ENCODE measurements at places on chromosomes 16 and 17.
A peak's percentile ranks its signal among the peaks of the same experiment; 100 is the strongest.

GRCh38 chr16:49754495-49755312 lies 101.2 kb downstream of the ZNF423 start:
- no peak for DNase-seq

- DNase-seq, result no peak
These were observed 210.1 kb upstream of the HS3ST4 start for GRCh38 chr16:25481636-25482035.

GRCh38 chr16:19645557-19645981 lies 72.5 kb downstream of the KNOP1 start:
- no peak for DNase-seq

DNA sequence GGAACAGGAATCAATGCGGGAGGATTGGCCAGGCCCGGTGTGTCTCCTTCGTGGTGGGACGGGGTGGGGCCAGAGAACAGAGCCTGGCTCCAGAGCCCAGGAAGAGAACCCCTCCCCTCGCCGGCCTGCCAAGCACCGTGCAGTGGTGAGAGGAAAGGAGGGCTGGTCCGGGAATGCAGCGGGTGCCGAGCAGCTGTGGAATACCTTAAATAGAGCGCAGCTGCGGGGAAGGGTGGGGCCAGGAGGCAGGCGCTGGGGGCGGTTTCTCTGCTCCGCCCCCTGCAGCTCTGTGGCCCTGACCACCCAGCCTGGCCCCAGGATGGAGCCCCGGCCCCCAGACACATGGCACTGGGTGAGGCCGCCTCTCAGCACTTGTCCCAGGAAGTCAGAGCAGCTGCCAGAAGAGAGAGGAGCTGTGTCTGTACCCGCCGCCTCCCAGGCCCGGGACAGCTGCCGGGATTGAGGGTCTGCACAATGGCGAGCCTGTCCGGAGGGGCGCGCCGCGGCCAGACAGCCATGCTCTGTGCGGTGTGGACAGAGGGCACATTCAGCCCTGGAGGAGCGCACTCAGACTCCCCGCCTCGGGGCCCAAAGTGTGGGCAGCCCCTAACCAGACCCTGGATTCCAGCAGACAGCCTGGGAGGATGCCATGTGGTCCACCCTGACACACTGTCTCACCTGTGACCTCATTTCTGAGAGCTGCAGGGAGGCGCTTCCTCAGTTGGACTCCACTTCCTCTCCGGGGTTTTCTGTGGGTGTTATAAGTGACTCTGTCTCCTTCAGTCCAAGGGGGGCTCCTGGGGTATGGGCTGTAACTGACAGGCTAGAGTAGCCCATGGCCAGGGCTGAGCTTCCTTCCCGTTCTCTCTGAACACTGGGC lies 268.8 kb downstream of the SEC14L1 start:
- DNase-seq, result no peak

GRCh38 chr17:80942423-80943345 lies 49.0 kb upstream of the CHMP6 start:
- DNase-seq, result no peak

GRCh38 chr17:2192367-2193057 lies 111.1 kb downstream of the SMG6 start:
- peak; percentile 50 for DNase-seq

DNA sequence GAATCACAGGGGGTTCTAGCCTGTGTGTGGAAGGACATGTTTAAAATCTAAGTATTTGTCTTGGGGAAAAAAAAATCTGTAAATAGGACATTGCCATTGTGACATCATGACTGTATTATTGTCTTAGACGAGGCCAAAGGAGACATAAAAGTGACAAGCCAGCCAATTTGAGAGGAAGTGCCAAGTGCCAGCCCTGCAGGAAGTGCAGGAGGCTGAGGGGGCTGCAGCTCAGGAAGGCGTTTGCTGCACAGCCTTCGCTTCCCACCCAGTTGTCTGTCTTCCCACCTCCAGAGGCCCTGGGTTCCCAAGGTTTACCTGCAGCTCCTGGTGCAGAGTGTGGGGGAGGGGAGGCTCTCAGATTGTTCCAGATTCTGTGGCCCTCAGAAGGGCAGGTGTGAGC lies 1.3 kb downstream of the ADCY7 start:
- peak; percentile 40 for DNase-seq

- no peak for DNase-seq
These were observed 4.6 kb upstream of the TEDC2 start for GRCh38 chr16:2455081-2455845.

DNA sequence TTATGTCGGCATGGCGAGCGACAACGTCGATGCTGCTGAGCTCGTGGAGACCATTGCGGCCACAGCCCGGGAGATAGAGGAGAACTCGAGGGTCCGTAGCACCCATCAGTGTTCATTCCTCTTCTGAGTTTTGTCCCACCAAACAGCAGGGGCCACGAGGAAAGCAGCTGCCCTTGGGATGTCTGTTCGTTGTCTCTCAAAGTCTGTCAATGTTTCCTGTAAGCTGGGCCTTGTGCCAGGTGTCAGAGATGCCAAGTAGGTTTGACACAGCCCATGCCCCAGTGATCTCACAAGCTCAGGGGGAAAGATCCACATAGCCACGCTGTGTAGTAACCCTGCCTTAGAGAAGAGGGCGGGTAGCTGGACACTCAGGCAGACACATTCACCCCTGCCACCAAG lies 22.6 kb downstream of the NTAN1 start:
- no peak for DNase-seq

DNA sequence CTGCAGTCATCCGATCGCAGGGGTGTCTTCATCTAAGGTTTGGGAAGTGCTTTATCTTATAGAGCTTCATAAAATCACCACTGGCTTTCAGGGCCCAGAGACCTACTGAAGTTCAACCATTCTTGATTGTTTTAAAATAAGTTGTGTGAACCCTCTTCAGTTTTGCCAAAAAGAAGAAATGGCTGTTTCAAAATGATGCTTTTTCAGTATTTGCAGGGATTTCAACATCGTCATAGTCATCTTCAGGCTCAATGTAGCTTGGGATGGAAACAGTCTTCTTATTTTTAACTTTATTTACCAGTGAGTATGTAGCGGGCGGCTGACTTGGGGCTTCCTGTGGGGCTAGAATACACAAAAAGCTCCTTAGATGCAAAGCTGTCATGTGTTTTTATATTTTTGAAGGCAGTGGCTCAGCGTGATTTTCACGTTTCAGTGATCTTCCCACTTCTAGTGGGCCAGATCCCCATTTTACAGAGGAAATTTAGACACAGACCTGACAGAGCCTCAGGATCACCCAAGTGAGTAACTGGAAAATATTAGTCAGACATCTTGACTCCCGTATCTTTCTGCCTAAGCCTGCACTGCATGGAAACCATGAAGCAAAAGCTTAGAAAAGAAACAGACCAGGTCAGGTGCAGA lies 19.1 kb upstream of the ZNF594 start:
- DNase-seq, result no peak

GRCh38 chr16:57007050-57007449 lies 17.7 kb downstream of the NLRC5 start:
- no peak for DNase-seq

DNA sequence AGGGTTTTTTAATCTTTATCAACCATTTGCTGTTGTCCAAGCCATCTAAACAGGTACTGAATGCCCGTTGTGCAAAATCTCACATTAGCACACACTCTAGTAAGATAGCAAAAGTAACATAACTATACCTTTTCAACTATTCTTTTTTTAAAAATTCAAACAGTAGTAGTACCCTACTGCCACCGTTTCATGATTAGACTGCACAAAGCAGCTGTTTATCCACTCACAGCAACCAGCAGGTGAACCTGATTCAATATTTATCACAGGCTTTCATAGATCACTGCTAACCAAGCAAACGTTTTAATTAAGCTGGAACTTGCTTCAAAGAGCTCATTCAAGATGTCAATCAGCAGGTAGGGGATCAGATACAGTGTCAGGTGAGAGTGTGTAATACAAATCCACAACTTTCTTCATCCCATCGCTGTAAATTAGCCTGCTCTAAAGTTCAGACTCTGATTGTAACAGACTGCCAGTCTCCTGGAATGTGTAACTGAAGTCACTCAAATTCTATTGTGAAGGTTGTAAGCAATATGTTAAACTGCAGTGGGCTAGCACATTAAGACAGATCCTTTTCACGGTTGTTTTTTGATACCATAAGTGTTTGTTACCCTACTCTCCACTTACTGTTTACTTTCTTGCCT lies 47.3 kb downstream of the BRIP1 start:
- DNase-seq, result no peak

- DNase-seq, result no peak
These were observed 367.4 kb downstream of the HAPSTR1 start for GRCh38 chr16:9458816-9459215.

DNA sequence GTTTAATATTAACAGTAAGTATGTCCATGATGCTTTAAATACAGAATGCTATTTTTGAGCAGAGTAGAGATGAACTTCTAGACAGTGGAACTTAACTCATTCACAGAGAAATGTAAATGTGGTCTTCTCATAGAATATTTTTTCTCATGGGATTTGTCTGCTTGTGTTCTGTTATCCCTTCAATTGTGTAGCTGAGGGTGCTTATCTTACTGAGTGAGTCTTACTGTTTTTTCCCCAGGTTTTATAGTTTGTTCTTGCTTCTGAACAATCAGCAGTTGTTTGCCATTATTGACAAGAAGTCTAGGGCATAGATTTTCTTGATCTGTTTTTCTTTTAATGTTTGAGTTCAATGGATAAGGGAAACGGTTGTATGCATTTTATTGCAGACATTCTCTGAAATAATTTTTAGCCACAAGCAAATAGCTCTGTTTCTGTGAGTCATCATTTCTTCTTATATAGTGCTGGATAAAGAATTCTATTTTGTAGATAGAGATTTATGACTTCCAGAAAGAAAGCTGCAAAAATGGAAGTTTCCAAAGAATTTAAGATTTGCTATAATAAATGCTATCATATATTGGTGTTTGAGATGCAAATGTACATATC lies 60.5 kb downstream of the NF1 start:
- no peak for DNase-seq

- DNase-seq, result no peak
These were observed 12.6 kb upstream of the EIF1 start for GRCh38 chr17:41676058-41676419.

DNA sequence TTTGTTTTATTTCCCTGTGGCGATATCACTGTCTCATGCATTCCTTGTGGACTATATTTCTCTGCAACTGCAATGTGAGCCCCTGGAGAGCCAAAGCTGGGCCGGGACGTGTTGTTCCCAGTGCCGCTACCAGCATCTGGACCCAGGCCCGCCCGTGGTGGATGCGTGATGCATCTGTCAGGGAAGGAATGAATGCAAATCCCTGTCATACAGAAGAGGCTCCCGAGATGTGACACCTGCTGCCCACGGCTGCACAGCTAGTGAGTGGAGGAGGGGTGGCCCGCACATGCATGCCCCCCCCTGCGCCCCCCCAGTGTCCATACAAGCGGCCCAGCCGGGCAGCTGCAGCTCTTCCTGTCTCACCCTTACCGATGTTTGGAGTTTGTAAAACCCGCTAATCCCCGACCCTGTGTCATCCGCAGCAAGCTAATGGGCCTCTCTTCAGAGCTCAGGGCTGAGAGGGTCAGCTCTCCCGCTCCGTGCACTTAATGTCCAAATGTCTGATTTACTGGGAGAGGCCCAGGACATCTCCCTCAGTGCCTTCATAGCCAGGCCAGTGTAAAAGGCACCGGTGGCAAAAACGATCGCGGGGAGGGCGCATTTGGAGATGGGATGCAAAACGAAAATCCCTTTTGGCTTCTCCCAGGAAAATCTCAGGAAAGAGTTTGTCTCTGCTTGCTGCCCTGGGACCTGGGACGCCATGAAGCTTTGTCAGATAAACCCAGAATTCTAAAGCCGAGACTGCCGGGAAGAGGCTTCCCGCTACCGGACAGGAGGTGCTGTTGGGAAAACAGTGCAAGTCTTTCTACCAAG lies 91.8 kb downstream of the FOXL1 start:
- no peak for DNase-seq

DNA sequence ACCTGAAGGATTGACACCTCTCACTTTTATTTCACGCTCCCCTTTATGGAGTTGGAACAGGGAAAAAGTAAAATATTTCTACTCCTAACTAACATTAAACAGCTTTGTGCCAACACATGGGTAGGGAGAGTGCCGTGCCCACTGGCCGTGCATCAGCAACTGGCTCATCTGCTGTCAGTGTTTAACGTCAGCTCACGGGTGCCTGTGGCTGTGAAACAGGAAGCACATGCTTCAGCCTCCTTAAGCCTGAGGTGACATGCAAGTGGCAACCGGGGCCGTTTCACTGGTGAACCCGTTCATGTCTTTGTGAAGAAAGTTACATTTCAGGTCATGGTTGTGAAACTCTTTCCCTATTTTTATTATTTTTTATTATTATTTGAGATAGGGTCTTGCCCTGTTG lies 3.2 kb downstream of the SPG7 start:
- no peak for DNase-seq

DNA sequence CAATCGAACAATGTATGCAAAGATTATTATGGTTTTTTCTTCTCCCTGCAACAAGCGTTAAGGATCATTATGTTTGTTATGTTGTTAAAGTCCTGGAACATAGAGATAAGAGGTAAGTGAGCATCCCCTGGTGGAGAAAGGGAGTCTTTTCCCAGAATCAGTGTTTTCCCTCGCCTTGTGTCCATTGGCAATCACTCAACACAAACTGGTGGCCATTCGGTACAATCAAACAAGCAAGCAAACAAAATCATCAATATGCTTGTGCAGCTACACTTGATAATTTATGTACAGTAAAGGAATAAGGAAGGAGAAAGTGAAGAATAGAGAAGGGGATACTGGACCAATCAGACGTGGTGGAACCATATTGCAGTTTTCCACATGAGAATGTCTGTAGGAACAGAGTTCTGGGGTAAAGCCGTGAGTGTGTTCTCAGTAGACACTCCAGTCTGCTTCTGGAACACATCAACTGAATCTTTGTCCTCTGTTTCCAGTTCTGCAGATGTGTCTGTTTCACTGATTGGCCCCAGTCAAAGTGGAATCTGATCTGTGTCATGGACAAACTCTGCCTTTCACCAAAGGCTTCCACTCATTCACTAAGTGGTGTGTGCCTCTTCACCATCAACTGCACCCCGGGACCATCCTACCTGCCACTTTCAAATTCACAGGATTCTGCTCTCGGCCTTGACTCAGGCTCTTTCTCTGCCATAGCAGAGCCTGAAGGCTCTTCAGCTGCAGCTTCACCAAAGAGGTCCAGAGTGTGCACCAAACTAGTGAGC lies 169.5 kb downstream of the AHSP start:
- DNase-seq, result no peak

DNA sequence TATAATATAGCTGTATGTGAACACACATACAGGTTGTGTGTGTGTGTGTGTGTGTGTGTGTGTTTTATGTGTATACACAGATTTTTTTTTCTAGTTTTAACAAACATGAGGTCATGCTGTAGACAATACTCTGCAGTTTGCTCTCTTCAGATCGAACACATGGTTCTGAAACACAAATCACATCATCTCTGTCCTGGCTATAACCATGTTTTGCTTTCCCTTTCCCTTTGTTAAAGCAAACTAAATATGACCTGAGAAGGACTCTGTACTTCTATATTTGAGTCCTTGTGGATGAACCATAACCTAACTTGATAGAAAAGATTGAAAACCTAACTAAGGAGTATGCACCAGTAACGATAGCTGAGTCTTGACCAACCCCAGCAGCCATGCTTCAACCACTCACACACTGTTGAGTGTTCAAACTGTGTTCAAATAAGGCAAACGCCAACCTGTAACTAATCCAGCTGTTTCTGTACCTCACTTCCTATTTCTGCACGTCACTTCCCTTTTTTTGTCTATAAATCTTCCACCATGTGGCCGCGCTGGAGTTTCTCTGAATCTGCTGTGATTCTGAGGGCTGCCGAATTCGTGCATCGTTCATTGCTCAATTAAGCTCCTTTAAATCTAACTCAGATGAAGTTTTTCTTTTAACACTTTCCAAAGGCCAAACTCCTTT lies 303.8 kb downstream of the HS3ST3B1 start:
- DNase-seq, result no peak
